K562 (cell line): ENCODE measurements at places on chromosomes 6 and 20.

DNA sequence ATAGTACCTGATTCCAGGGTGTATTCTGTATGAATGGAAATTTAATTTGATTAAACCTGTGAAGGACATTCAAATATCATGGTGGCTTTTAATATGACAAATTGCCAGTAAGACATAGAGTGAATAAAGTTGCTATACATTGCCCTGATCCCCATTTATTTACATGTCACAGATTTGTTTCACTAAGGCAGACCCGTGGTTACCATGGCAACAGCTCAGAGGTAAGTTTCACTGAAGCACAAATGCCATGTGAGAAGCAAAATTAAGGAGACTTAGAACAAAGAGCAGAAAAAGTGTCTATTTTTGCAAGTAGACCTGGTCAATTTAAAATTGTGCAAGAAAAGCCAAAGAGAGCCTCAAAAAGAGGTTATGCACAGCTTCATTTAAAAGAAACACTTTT is 63.7 kb downstream of the PXDC1 start:
- no peak for DNase-seq

- DNase-seq, result no peak
Observed at GRCh38 chr20:41482647-41483552, 116.3 kb upstream of the EMILIN3 start.

- DNase-seq, result no peak
Observed at GRCh38 chr6:15758631-15759215, 95.9 kb upstream of the DTNBP1 start.

- no peak for DNase-seq
Observed at GRCh38 chr6:63504777-63505384, 67.4 kb upstream of the LOC128125822 start.
